Spinal cord (tissue), 10 donors: ENCODE measurements at places on chromosomes 4 and X. TPM values are rescaled to one million over a fixed set of nuclear protein-coding genes. Genes with fewer than 3 reads are reported as not detected.

- no peak for DNase-seq
- H3K4me1 ChIP-seq: no peaks in the 10 kb centered on the region
- no peak overlapping the region for H3K27ac ChIP-seq
- H3K4me3 ChIP-seq: no peak overlapping the region
- no peaks in the 10 kb centered on the region for H3K27me3 ChIP-seq
- H3K36me3 ChIP-seq: no peaks in the 10 kb centered on the region
Observed at GRCh38 chr4:118904935-118905334, 16.3 kb downstream of the SYNPO2 start.

DNA sequence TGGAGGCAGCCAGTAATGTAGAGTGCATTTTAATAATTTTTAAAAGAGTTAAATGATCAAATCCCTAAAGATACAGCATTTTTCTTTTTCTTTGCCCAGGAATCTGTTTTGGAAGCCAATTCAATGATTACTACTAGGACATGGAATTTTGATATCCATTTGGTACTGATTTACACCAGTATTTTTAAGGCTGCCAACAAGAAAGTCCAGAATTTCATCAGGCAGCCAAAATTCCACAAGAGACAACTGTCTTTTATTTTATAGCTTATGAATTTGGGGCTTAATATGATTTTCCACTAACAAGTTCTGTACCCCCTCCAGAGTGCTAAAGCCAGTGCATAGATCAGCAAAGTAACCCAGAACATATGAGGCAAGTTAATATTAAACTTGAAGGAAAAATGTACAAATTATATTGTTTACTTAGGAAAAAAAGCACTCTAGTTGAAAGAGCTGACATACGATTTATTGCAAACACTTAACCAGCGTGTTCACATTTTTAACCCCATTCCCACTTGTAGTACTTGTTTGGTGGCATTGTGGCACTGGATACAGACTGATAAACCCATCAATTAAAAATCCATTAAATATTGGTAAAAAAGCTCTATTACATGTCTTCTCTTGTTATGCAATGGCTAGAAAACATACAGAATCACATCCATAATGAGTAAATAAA is 259.7 kb downstream of the DCHS2 start:
- H3K36me3 ChIP-seq: no peaks in the 10 kb centered on the region
- H3K4me3 ChIP-seq: no peak overlapping the region
- no peak for DNase-seq
- no peaks in the 10 kb centered on the region for H3K4me1 ChIP-seq

DNA sequence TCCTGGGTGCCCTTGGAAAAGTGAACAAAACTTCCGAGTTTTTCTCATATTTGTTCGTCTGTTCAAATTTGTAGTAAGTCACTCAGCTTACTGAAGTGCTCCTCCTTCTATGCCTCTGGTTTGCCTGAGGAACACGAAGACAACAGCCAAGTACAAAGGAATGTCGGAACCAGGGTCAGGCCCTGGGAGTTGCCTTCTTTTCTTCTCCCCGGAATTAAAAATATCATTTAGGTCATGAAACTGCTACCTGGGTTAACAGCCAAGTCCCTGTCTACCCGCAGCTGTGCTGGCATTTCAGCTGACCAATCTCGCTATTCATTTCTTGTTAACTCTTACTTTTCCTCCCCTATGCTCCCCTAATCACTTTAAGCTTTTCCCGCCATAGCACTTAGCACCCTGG is 137.6 kb upstream of the TEX13D start:
- no peaks in the 10 kb centered on the region for H3K4me1 ChIP-seq
- no peak for DNase-seq
- no peaks in the 10 kb centered on the region for H3K27me3 ChIP-seq
- H3K36me3 ChIP-seq: no peaks in the 10 kb centered on the region

DNA sequence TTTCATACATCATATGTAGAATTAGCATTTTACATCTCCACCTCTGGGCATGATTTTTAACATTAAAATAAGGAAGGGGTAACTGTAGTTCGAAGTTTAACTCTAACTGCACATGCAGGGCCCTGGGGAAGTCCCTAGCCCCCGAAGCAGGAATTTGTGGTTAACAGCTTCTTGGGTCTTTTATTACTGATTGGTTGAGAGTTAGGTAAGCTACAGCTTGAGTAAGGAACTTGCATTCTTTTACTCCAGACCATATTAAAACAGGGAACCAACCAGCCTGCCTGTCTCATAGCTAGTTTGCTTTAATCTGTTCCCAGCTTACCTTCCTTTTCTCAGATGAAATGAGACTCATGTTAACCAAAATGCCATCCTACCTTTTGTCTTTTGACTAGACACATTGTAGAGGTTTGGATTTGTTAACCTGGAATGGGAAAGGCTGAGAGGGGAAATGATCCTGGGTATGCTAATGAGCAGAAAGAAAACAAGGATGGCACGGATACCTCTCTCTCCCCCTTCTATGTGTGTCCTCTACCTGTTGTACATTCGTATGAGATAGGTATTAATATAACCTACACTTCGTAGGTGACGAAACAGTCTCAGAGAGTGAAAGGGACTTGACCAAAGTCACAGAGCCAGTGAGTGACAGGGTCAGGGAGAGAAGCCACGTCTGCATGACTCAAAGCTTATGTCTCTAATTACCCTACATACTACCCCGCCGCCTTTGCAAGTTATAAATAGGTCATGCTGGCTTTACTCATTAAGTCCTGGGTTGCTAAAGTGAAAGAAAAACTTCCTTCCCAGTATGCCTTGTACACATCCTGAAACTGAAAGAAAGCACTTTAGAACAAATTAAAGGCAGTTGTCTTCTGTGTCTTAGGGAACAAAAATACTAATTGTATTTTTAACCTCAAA is 119.5 kb upstream of the AFF2 start:
- no peak overlapping the region for H3K27ac ChIP-seq
- H3K36me3 ChIP-seq: no peaks in the 10 kb centered on the region
- no peak overlapping the region for H3K4me3 ChIP-seq
- no peaks in the 10 kb centered on the region for H3K27me3 ChIP-seq
- DNase-seq: no peak
- H3K4me1 ChIP-seq: no peaks in the 10 kb centered on the region

Gene DUSP21
- total RNA-seq: not detected

DNA sequence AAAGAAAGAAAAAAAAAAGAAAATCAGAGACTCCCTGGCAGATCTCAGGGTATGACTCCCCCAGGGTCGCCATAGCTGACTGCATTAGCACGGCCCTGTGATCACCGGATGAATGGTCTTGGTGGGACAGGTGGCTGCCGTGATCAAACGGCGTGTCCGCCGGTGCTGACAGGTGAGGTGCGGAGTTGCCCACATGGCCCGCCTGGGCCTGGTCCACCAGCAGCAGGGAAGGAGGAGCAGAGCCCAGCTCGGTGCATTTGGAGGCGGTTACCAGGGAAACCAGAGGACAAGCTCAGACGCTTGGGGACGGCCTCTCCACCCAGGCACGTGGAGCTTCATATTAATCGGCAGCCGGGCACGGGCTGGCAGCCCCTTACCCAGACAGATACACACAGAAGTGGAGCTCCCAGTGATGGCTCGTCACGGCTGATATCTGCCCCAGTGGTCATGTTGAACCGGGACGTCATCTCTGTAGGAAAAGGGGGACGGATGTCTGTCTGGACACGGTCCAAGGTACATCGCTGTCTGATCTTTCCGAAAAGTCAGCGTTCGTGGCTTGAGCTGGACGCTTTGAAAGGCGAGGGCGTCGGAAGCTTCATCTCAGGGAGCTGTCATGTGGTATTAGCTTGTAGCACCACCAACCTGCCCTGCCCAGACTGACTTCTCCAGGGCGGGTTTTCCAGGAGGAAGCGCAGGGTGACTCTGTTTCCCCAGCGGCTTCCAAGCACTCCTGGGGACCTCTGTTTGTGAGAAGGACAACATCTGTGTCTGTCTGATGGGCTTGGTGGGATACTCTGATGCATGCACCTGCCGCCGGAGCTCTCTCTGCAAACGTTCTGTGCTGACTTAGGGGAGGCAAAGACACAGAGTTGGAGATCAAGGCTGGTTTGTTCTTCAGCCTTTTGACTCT is 180.7 kb downstream of the CRLF2 start:
- peaks cover 8% of the 10 kb centered on the region for H3K4me1 ChIP-seq
- DNase-seq: no peak
- no peak overlapping the region for H3K4me3 ChIP-seq
- H3K36me3 ChIP-seq: no peaks in the 10 kb centered on the region
- no peaks in the 10 kb centered on the region for H3K27me3 ChIP-seq

- H3K27ac ChIP-seq: peak overlapping the region; percentile 69
- H3K27me3 ChIP-seq: peaks cover 17% of the 10 kb centered on the region
- peaks cover 39% of the 10 kb centered on the region for H3K4me1 ChIP-seq
- no peaks in the 10 kb centered on the region for H3K36me3 ChIP-seq
- DNase-seq: no peak
Observed at GRCh38 chr4:7103607-7104365, 35.9 kb upstream of the GRPEL1 start.

Gene LPAR4
- 12.6 TPM for total RNA-seq

DNA sequence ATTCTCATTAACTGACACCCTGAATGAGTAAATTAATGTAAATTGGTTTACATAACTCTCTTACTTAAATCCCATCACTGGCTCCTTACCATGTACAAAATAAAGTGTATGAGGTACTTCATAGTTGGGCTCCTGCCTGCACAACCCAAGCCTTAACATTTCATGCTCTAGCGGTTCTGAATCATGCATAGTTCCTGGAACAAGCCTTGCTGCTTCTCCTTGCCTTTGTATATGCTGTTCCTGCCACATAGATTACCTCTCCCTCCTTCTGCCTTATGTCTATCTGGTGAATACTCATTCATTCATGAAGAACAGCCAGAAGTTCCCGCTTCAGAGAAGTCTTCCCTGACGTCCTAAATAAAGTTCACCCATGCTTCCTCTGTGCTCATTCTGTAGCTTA is 594.7 kb downstream of the SMARCA1 start:
- H3K4me3 ChIP-seq: no peak overlapping the region
- H3K36me3 ChIP-seq: no peaks in the 10 kb centered on the region
- H3K27me3 ChIP-seq: no peaks in the 10 kb centered on the region
- DNase-seq: no peak

Gene GPR173
- total RNA-seq: 12.5 TPM

- no peaks in the 10 kb centered on the region for H3K27me3 ChIP-seq
- DNase-seq: no peak
- no peaks in the 10 kb centered on the region for H3K4me1 ChIP-seq
- no peak overlapping the region for H3K27ac ChIP-seq
- no peak overlapping the region for H3K4me3 ChIP-seq
Observed at GRCh38 chr4:110135523-110135922, 62.9 kb downstream of the ELOVL6 start.

Gene LGI2
- 19.7 TPM for total RNA-seq

- H3K27me3 ChIP-seq: no peaks in the 10 kb centered on the region
- H3K27ac ChIP-seq: peak overlapping the region; percentile 72
- no peak for DNase-seq
- peak overlapping the region; percentile 25 for H3K4me3 ChIP-seq
- H3K4me1 ChIP-seq: no peaks in the 10 kb centered on the region
Observed at GRCh38 chr4:147057611-147058190, 112.0 kb upstream of the TTC29 start.

DNA sequence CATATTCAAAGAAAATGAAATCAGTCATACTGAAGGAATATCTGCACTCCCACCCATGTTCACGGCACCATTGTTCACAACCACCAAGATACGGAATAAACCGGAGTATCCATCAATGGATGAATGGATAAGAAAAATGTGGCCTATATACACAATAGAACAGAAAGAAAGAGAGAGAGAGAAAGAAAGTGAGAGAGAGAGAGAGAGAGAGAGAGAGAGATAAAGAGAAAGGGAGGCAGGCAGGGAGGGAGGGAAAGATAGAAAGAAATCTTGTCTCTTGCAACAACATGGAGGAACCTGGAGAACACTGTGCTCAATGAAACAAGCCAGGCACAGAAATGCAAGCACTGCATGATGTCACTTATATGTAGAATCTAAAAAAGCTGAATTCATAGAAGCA is 52.4 kb downstream of the ANKRD17 start:
- no peak overlapping the region for H3K27ac ChIP-seq
- no peaks in the 10 kb centered on the region for H3K36me3 ChIP-seq
- H3K4me3 ChIP-seq: no peak overlapping the region
- no peaks in the 10 kb centered on the region for H3K4me1 ChIP-seq

DNA sequence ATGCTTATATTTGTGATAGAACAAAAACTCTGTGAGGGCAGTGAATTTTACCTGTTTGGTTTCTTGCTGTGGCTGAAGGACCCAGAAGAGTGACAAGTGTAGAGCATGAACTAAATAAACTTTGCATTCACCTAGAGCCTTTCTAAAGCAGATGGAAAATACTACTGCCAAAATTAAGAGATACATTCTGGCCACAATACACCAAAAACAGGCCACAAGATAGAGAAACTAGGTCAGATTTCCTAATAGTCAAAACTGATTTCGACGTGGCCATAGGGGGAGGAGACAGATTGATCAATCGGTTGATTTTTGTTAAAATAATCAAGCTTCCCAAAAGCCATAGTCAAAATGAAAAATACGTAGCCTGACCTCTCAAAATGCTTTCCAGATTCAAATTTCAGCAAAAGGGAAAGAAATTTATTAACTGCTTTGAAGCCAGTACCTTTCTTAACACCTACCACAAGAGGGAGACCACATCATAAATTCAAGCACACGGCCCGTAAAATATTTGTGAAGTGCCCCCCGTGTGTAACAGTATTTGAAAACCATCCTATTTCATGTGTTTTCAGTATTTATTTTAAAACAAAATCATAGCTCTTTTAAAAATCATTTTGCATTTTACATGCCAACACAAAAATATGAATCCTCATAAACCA is 132.4 kb downstream of the CORIN start:
- H3K4me1 ChIP-seq: no peaks in the 10 kb centered on the region
- no peak overlapping the region for H3K27ac ChIP-seq
- no peaks in the 10 kb centered on the region for H3K36me3 ChIP-seq
- DNase-seq: no peak

Gene GIMD1
- not detected for total RNA-seq

- H3K27ac ChIP-seq: no peak overlapping the region
- no peaks in the 10 kb centered on the region for H3K36me3 ChIP-seq
- H3K27me3 ChIP-seq: no peaks in the 10 kb centered on the region
- no peak overlapping the region for H3K4me3 ChIP-seq
Observed at GRCh38 chrX:112368371-112368770, 285.8 kb upstream of the TRPC5 start.

- DNase-seq: no peak
- no peaks in the 10 kb centered on the region for H3K4me1 ChIP-seq
- H3K27ac ChIP-seq: no peak overlapping the region
- H3K36me3 ChIP-seq: no peaks in the 10 kb centered on the region
Observed at GRCh38 chr4:73606465-73606974, 13.7 kb downstream of the RASSF6 start.

DNA sequence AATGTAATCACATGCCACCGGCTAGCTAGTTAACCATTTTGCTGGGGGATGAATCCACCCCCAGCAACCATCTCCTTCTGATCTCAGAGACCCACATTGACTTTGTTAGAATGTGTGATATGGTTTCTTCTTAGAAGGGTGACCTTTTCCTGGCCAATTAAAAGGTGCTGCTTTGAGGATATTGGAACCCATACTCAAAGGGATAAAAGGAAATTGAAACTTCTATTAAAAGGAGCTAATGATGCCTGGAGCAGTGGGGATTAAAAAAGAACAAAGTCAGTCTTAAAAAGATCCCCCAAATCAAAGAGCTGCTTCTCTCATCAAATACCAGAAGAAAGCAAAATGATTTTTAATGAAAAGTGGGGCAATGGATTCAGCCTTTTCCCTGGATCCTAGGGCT is 214.1 kb downstream of the SHROOM3 start:
- H3K27me3 ChIP-seq: no peaks in the 10 kb centered on the region
- no peak overlapping the region for H3K4me3 ChIP-seq
- H3K27ac ChIP-seq: no peak overlapping the region
- no peak for DNase-seq
- no peaks in the 10 kb centered on the region for H3K4me1 ChIP-seq

Gene SPACA5
- total RNA-seq: not detected
